Left cardiac atrium (tissue), 4 donors: ENCODE measurements at places on chromosomes 3 and 15. TPM values are rescaled to one million over a fixed set of nuclear protein-coding genes. Genes with fewer than 3 reads are reported as not detected.

Gene TMEM266
- 0.29 TPM for total RNA-seq

Gene UNC13C
- 0.29 TPM for total RNA-seq

Gene SPINK8
- not detected for total RNA-seq

Gene VGLL3
- 19.4 TPM for total RNA-seq

Gene OR5K3
- total RNA-seq, result not detected

Gene P2RY12
- total RNA-seq, result 2.7 TPM

Gene CPA3
- 4.5 TPM for total RNA-seq

Gene MDFIC2
- not detected for total RNA-seq

Gene RCN2
- 26.7 TPM for total RNA-seq

- no peak for DNase-seq
These were observed 52.5 kb downstream of the PHC3 start for GRCh38 chr3:170128977-170129431.

- no peak for DNase-seq
These were observed 19.6 kb upstream of the MYO1E start for GRCh38 chr15:59392299-59392698.

DNA sequence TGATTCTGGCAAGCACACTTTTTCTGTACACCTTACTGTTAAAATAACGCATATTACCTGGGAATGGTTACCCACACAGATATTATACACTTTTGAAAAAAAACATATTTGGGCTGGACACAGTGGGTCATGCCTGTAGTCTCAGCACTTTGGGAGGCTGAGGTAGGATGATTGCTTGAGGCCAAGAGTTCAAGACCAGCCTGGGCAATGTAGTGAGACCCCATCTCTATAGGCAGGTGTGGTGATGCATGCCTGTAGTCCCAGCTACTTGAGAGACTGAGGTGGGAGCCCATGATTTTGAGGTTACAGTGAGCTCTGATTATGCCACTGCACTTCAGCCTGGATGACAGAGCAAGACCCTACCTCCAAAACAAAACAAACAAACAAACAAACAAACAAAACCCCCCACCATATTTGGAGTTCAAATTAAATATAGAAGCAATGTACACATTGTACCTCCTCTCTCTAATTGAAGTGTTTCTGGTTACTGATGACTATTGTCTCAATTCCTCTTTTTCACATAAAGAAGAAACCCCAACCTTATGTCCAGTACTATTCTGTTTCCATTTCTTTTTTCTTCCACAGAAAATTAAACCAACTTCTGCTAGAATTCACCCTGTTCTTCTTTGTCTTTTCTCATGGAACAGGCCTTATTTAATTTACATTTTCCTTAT is 152.6 kb upstream of the UMPS start:
- no peak for DNase-seq

DNA sequence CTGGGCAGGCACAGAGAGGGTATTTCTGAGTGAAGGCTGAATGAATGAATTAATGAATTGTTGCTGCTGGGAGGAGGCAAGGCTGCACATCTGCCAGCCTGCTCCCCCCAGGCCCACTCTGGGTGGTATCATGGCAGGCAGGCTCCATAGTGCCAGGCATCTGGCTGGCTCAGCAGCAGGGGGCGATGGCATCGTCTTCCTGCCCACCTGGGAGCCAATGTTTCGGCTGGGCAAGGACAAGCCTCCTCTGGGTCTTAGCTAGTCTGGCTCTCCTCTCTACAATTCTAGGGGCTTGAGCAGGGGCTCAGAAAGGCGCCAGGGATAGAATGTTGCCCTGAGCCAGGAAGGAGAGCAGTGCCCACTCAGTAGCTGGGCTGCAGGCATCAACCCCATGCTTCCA is 1.7 kb upstream of the TLR9 start:
- no peak for DNase-seq

DNA sequence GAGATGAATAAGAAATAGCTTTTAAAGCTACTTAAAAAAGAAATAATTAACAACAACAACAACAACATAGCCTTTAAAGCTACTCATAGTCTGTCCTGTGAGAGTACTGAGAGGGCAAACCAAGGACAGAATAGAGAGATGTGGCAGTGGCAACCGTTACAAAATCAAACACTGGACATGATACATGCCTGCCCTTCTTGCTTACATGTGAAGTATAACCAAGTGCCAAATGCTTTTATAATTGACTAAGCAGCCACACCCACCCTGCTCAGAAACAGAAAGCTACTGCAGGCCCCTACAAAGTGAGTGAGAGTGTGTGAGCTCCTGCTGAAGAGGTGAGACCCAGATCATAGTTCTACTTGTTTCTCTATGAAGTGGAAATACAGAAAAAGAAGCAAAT is 38.4 kb downstream of the NDUFB4 start:
- DNase-seq, result no peak

- DNase-seq, result no peak
These were observed 33.3 kb downstream of the TMCO5A start for GRCh38 chr15:37967788-37968187.

- DNase-seq, result no peak
These were observed 303.1 kb downstream of the RPLP1 start for GRCh38 chr15:69755551-69756310.

GRCh38 chr3:38552364-38552763 is 56.2 kb downstream of the EXOG start:
- no peak for DNase-seq

DNA sequence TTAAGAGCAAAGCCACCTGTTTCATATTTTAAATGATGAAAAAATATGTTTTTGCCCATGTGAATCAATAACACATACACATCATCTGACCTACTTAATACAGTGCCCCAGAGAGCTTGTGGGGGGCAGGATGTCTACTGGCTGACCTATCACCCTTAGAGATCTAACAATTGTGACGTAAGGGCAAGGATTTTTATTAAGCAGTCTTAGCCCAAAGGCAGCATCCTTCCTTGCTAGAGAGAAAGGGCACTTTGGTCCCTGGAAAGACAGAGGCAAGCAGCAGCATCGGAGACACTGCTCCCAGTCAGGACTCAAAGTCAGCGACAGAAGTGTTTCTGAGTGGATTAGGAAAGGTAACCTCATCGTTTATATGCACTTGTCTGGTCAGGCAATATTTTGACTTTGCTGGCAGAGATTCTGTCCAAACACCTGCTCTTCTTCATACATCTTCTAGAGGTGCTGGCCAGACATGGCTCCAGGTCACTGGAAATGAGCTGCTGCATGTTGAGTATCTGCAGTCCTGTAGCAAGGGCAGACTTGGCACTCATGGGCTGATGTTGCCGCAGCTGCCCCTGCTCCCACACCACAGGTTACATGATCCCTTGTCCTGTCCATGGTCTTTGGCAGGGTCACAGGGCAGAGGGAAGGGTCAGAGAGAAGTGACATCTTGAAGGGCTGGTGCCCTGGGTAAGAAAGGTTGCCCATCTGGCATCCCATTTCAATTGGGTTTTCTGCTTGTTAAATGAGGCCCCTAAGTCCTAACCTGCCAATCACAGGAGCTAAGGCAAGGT is 1.8 kb downstream of the CXCR6 start:
- DNase-seq, result no peak

GRCh38 chr15:66014635-66015182 is 145.4 kb downstream of the RAB11A start:
- DNase-seq, result no peak

DNA sequence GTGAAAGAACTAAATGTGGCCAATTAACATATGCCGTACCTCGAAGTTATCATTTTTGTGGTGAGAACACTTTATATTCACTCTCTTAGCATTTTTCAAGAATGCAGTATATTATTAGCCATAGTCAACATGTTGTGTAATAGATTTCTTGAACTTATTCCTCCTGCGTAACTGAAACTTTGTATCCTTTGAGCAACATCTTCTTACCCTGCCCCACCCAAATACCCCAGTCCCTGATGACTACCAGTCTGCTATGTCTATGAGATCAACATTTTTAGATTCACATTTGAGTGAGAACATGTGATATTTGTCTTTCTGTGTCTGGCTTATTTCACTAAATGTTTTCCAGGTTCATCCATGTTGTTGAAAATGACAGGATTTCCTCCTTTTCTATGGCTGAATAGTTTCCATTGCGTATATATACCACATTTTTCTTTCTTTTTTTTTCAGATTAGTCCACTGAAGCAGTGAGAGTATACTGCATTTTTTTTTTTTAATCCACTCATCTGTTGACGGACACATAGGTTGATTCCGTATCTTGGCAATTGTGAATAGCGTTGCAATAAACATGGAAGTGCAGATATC is 12.7 kb upstream of the KBTBD8 start:
- DNase-seq, result no peak

DNA sequence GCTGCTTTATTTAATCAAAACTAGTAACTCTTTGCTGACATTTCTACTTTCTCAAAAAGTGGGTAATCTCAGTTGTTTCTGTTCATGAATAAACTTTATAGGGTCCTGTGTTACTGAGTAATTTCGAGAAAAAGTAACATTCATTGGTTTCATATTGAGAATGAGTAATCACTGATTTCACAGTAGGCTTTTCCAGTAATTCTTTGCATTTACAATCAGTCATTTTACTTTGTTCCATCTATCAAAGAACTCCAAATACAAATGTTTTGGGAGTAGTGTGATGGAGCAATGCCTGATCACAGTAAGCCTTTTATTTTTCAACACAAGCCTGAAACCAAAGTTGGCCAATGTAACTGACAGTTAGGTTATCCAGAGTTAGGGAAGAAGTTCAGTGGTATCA is 353.6 kb downstream of the ULK4 start:
- no peak for DNase-seq

GRCh38 chr3:141289228-141289772 is 57.7 kb downstream of the PXYLP1 start:
- DNase-seq, result no peak

GRCh38 chr3:132843349-132843748 is 121.1 kb upstream of the NPHP3 start:
- DNase-seq, result no peak

DNA sequence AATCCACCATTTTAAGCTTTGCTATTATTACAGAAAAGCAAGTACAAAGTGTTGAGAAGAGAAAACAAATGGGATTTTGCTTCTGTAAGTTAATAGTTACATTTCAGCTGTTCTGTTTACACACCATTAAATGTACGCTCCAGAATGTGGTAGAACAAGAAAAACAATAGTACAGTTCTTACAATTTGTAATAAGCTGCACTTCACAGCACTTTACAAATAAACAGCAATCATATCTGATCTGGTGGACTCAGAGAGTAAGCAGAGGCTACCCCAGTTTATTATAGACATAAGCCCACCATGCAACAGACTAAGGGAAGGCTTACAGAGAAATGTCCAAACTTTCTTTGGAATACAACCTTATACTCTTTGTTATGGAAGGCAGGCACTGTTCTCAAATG is 126.4 kb downstream of the OXSM start:
- no peak for DNase-seq

GRCh38 chr15:64138331-64138941 is 13.1 kb upstream of the SNX22 start:
- DNase-seq, result no peak

GRCh38 chr15:48914717-48915116 is 36.8 kb downstream of the EID1 start:
- no peak for DNase-seq

- no peak for DNase-seq
These were observed 94.2 kb downstream of the CBLB start for GRCh38 chr3:105774444-105775180.

- DNase-seq, result no peak
These were observed 220.7 kb downstream of the NR2F2 start for GRCh38 chr15:96551196-96551595.
